Activated naive CD4-positive, alpha-beta T cell treated with anti-CD3 and anti-CD28 coated beads for 36 hours (primary cell): ENCODE measurements at places on chromosomes 6 and 20.

DNA sequence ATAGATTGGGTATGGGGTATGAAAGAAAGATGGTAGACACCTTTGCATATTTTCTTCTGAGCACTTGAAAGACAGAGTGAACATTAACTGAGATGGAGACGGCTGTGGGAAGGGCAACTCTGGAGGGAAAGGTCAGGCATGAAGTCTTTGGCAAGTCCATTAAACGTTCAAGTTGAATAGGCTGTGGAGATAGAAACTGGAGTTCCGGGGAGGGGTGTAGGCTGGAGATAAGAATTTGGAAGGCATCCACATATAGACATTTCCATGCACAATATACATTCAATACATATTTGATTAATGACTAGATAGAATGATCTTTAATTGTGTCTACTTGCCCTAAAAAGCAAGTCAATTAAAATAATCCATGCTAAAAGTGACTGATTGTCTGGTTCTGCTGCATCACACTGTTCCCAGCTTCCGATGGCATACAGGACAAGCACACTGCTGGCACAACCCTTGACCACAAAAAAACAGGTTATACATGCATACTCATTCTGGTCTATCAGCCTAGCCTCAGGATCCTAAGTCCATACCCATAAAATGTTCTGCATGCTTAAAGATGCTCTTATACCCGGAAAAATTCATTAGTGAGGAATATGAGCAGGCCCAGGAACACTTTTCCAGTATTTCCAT is 1.9 kb upstream of the MYLK4 start:
- H3K27ac ChIP-seq, result no peak overlapping the region
- H3K27me3 ChIP-seq, result peaks cover 15% of the 10 kb centered on the region
- H3K36me3 ChIP-seq, result no peaks in the 10 kb centered on the region
- no peak for DNase-seq
- no peak overlapping the region for H3K4me3 ChIP-seq

DNA sequence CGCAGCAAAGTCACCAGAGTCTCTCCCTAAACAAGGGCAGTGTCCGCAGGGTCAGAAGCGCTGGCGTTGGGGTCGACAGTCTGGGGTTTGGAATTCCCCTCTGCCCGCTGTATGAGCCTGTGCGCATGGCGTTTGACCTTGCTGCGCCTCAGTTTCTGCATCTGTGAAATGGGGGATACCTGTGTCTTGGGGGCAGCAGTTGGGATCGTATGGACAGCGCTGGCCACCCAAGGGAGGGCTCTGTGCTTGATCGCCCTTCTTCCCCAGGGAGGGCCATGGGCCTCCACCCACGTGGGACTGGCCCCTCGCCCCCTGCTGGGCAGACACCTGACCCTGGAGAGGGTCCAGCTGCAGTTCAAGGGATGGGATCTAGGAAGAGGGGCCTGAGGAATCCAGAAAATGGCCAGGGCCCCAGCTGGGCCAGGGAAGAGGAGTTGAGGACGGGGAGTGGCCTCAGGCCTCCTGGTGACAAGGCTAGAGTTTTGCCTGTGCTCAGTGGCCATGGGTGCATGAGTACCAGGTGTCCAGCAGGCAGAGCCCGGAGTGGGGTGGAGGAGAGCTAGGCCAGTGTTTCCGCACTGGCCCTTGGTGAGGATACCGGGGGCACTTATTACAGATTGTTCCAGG is 26.4 kb upstream of the PHACTR3 start:
- no peaks in the 10 kb centered on the region for H3K36me3 ChIP-seq
- H3K4me1 ChIP-seq, result no peaks in the 10 kb centered on the region
- H3K4me3 ChIP-seq, result no peak overlapping the region
- H3K27me3 ChIP-seq, result peaks cover 35% of the 10 kb centered on the region
- H3K27ac ChIP-seq, result no peak overlapping the region

DNA sequence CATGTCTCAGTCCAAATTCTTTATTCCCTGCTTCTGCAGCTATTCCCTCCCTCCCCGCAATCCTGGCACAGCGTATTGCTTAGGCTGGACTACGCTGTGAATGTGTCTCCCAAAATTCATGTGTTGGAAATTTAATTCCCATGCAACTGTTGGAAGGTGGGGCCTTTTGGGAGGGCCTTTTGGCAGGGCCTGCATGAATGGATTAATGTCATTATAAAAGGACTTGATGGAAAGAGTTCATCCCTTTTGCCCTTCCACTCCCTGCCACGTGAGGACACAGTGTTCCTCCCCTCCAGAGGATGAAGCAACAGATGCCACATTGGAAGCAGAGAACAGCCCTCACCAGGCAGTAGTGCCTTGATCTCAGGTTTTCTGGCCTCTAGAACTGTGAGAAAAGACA is 20.4 kb upstream of the NOTCH4 start:
- no peaks in the 10 kb centered on the region for H3K27me3 ChIP-seq
- no peak overlapping the region for H3K4me3 ChIP-seq
- H3K4me1 ChIP-seq, result peaks cover 28% of the 10 kb centered on the region
- no peak for DNase-seq

DNA sequence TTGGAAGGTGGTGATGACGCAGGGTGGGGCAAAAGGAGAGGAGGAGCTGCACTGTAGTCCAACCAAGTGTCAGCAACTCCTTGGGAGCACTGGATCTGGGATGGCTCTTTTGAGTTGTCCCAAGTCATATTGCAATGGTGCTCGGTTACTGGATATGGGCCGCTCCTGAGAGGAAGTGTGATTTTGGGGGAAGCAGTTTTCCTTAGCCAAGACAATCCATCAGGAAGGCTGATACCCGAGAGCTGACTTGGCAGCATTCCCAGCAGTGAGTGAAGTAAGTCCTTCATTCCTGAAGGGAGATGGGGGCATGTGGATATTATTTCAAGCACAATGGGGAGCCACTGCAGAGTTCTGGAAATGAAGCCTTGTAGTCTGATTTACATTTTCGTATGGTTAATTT is 354.1 kb downstream of the RFPL4B start:
- H3K4me1 ChIP-seq, result no peaks in the 10 kb centered on the region
- no peaks in the 10 kb centered on the region for H3K27me3 ChIP-seq
- no peak for DNase-seq
- H3K27ac ChIP-seq, result no peak overlapping the region
- no peaks in the 10 kb centered on the region for H3K36me3 ChIP-seq
- H3K4me3 ChIP-seq, result no peak overlapping the region

- H3K4me1 ChIP-seq, result no peaks in the 10 kb centered on the region
- peaks cover 17% of the 10 kb centered on the region for H3K27me3 ChIP-seq
- no peak for DNase-seq
- H3K36me3 ChIP-seq, result no peaks in the 10 kb centered on the region
- H3K4me3 ChIP-seq, result no peak overlapping the region
- no peak overlapping the region for H3K27ac ChIP-seq
Observed at GRCh38 chr20:59624401-59624800, 20.1 kb downstream of the PHACTR3 start.

DNA sequence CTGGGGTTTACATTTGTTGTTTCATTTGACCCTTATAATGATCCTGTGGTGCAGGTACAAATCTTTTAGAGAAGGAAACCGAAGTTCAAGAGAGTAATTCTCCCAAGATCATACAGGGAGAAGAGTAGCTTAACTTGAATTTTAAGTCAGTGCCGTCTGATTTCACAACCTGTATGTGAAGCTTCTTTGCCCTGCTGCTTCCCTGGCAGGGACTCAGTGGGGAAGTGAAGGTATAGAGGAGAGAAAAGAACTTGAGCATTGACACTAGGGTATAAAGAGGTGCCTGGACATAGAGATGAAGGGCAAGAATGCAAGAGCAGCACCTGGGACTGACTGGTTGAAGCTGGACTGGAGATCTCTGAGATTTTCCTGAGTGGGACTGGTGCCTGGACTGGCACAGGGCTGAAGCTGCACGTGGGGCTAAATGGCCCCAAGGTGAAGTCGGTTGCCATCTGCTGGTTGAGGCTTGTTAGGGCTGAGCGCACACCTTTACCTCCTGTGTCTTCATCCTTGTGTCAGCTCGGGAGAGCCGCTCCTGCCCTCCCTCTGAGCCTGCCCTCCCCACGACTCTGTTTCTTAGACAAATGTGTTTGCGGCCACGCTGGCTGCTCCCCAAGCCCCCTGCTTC is 41.8 kb downstream of the FARS2 start:
- no peak overlapping the region for H3K4me3 ChIP-seq
- H3K27ac ChIP-seq, result peak overlapping the region; percentile 59
- H3K36me3 ChIP-seq, result no peaks in the 10 kb centered on the region

GRCh38 chr20:63219866-63220521 is 4.1 kb upstream of the YTHDF1 start:
- H3K4me1 ChIP-seq, result peaks cover 11% of the 10 kb centered on the region
- no peak overlapping the region for H3K27ac ChIP-seq
- peaks cover 5% of the 10 kb centered on the region for H3K36me3 ChIP-seq
- no peak for DNase-seq

GRCh38 chr20:58596750-58597248 is 54.3 kb upstream of the STX16 start:
- no peak overlapping the region for H3K27ac ChIP-seq
- H3K4me3 ChIP-seq, result no peak overlapping the region
- H3K4me1 ChIP-seq, result no peaks in the 10 kb centered on the region
- DNase-seq, result no peak
- no peaks in the 10 kb centered on the region for H3K36me3 ChIP-seq

DNA sequence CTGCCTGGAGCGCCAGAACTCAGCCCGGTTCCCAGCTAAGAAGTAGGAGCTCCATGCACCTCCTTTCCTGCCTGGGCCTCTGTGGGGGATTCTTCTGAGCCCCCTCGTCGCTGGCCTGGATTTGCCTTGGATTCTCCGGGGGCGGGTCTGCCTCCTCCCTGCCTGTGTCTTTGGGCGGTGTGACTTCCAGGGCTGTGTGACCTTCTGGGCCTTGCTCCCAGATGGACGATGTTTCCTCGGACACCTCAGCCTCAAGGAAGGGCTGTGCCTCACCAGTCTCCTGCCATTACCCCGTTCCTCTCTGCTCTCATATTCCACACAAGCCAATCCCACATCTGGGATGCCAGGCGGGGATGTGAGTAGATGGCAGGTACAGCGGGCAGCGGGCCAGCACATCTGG is 76.8 kb downstream of the ERMARD start:
- H3K27me3 ChIP-seq, result peaks cover 41% of the 10 kb centered on the region
- H3K4me1 ChIP-seq, result no peaks in the 10 kb centered on the region
- no peak for DNase-seq
- H3K36me3 ChIP-seq, result no peaks in the 10 kb centered on the region
- no peak overlapping the region for H3K27ac ChIP-seq

DNA sequence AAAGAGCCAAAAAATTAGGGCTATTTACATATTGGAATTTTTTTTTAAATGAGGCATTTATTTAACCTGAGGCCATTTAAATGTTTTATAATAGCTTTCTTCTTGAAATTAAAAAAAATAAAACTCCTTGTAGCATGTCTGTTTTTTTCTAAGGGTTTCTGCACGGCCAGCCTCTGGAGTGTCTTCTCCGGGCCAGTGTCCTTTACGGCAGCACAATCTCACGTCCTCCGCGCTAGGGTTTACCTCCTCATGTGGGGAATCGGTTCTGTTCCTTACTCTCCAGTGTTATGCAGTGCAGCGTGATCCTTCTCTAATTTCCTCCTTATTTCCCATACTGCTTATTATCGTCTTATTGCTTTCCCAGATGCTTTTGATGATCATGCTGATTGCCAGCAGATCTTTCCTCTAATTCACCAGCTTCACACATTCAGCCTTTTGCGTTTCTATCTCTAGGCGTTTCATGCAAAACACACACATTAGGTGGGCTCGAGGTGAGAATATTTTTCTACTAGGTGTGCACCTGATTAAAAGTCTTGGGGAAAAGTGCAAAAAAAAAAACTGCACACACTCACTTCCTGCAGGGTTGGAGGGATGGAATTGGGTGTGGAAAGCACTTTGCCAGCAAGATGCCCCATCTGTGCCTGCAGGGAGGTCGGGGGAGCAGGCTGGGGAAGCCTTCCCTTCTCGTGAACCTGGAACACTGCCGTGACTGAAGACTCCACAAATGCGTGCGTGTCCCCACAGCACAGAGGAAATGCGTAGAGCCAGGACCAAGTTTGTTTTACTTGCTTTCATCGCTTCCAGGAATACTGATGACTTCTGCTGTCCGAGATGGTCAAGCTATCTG is 56.1 kb downstream of the PSMG4 start:
- peaks cover 25% of the 10 kb centered on the region for H3K4me1 ChIP-seq
- DNase-seq, result no peak
- H3K4me3 ChIP-seq, result no peak overlapping the region
- no peaks in the 10 kb centered on the region for H3K36me3 ChIP-seq

DNA sequence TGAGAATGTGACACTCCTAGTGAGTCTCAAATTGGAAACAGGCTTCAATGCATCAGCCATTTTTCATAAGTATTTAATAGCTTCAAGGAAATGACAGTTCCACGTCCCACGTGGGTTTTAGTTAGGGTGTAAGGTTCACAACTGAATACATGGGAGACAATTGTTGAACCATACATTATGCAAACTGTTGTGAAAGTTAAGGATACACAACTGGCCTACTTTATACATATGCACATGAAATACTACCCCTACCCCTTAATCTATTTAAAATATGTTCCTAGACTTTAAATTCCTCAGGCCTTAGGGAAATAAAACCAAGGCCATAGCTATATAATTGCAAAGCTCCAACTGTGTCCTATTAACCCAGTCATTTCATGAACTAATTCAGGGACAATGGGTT is 436.1 kb downstream of the BTBD3 start:
- no peak overlapping the region for H3K27ac ChIP-seq
- no peaks in the 10 kb centered on the region for H3K36me3 ChIP-seq
- H3K27me3 ChIP-seq, result no peaks in the 10 kb centered on the region
- H3K4me1 ChIP-seq, result no peaks in the 10 kb centered on the region
- no peak for DNase-seq

DNA sequence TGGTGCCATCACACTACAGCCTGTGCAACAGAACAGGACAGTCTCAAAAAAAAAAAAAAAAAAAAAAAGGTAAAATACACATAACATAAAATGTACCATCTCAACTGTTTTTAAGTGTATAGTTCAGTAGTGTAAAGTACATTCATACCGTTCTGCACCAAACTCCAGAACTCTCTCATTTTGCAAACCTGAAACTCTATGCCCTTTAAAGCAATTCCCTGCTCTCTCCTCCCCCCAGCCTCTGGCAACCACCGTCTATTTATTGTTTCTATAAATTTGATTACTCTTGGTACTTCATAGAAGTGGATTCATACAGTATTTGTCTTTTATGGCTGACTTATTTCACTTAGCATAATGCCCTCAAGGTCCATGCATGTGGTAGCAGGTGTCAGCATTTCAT is 12.9 kb downstream of the RIPOR2 start:
- no peaks in the 10 kb centered on the region for H3K27me3 ChIP-seq
- H3K27ac ChIP-seq, result peak overlapping the region; percentile 95
- peak; percentile 62 for DNase-seq
- H3K4me1 ChIP-seq, result peaks cover 86% of the 10 kb centered on the region
- H3K36me3 ChIP-seq, result peaks cover 6% of the 10 kb centered on the region
- peak overlapping the region; percentile 55 for H3K4me3 ChIP-seq

DNA sequence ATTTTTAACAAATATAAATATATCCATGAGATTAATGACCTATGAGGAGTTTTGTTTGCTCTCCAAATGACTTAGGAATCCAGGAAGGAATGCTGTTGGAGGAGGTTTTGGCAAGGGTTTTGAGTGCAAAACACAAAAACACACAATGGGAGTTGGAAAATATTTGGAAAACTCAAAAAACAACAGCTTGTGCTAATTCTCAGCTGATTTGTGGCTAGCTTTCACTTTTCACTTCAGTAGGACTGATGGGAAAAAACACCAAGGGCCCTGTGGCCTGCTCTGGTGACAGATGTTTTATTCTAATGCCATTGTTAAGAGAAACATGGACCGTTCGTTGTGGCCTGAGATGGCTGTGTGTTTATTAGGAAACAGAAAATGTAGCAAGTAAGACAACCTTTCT is 113.9 kb downstream of the ALDH8A1 start:
- no peak for DNase-seq
- H3K36me3 ChIP-seq, result no peaks in the 10 kb centered on the region
- H3K27me3 ChIP-seq, result no peaks in the 10 kb centered on the region

- H3K4me1 ChIP-seq, result peaks cover 35% of the 10 kb centered on the region
- no peak overlapping the region for H3K4me3 ChIP-seq
- no peak overlapping the region for H3K27ac ChIP-seq
- DNase-seq, result no peak
Observed at GRCh38 chr6:158909938-158910337, 90.1 kb downstream of the RSPH3 start.
